ENCODE measurements at places on chromosomes 7 and 10. TPM values are rescaled to one million over a fixed set of nuclear protein-coding genes. Genes with fewer than 3 reads are reported as not detected.

DRGX gene
- not detected for polyA plus RNA-seq

OGDHL gene
- polyA plus RNA-seq = 0.26 TPM

- no peak for DNase-seq
Observed at GRCh38 chr10:131998845-131999681, 17.3 kb upstream of the BNIP3 start.

- DNase-seq = no peak
Observed at GRCh38 chr10:93580828-93581227, 14.4 kb downstream of the FFAR4 start.

CCDC3 gene
- 22.1 TPM for polyA plus RNA-seq

DNA sequence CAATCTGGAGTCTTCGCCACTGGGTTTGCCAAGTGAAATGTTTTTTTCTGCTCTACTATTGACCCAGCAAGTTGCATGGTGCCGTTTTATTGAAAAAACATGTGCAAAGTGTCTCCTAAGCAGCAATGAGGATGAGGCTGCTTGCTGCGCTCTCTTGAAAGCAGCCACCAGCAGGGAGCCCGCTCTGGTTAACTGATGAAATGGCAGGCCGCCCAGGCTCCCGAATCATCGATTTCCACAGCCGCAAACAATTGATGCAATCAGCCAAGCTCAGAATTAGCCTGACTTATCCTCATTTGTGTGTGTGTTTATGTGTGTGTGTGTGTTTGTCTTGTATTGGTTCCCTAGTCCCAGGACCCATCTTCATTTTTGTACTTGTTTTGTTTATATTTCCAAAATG lies 22.2 kb upstream of the LYZL1 start:
- DNase-seq = no peak

- DNase-seq = no peak
Observed at GRCh38 chr7:131381069-131381838, 53.6 kb downstream of the MKLN1 start.

- no peak for DNase-seq
Observed at GRCh38 chr7:155803418-155804376, 8.6 kb downstream of the SHH start.

DNA sequence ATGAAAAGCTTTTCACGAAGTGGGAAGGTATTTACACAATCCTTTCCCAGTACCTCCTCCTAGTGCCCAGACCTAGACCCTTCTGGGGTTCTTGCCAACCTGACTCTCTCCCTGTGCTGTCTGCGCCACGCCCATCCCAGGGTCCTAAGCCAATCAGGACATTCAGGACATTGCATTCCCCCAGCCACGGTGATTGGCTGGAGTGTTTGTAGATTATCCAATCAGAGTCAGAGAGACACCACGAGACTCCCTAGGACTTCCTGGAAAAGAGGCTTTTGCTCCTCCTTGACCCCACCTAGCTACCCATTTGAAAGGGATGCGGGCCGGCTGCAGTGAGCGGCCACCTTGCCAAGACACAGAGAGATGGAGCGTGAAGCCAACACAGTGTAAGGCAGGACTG lies 3.5 kb upstream of the GDF2 start:
- no peak for DNase-seq

C7orf33 gene
- polyA plus RNA-seq = 1.5 TPM

DNA sequence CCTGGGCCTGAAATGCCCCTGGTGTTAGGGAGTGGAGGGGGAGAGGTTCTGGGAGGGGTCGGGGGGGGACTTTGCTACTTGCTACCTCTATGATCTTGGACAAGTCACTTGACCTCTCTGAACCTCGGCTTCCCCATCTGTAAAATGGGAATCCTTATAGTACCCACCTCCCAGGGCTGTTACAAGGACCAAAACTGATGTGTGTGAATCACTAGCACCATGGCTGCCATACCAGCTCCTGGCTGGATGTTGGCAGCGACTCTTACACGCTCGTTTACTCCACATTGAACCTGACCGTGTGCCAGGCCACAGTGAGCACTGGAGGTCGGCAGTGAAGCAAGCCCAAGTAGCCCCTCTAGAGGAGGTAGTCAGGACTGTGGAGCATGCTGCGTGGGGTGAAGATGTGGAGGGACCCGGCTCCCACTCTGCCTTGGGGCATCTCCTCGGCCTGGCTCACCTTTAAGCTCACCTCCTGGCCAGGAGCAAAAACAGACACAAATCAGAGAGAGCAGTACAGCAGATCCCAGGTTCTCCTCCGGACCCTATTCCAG lies 28.9 kb downstream of the PPIF start:
- DNase-seq = no peak

GRCh38 chr7:1087465-1087814 lies 473 bp upstream of the GPER1 start:
- no peak for DNase-seq

Data from hindlimb muscle (tissue), 1 donor.